ENCODE measurements at places on chromosomes 4 and X.

DNA sequence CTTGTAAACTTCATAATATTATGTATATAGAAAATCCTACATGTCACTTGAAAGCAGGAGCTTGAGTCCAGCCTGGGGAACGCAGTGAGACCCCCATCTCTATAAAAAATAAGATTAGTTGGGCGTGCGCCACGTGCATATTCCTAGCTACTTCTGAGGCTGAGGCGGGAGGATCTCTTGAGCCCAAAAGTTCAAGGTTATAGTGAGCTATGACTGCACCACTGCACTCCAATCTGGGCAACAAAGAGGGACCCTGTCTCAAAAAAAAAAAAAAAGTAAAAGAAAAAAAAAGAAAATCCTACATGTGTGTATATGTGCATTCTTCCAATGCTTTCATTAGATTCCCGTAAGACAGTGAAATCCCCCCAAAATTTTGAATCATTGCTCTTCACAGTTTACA is 1.7 kb downstream of the SEC31A start:
- no peak for DNase-seq

DNA sequence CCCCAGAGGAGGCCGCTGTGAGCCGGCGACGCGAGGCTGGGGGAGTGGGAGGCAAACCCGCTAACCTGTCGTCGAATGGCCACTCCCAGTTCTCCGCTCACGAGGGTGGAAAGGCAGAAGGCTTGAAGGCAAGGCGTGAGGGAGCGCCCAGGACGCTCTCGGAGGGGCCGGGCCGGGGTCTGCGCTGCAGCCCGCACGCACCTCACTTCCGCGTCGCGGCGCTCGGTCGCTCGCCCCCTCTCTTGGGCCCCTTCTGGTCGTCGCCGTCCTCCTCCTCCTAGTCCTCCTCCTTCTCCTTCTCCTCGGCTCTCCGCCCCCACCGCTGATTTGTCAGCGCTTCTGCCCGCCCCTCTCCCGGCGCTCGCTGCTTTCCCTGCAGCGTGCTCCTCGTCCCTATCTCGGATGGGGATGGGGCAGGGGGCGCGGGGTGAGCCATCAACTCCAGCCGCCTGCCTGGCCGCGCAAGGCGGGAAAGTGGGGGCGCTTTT is at the start of gene SNCA:
TSS of gene SNCA (minus strand) at position 265 of the 488 bp plus-strand sequence. CDS start 1,494 bp downstream, outside the sequence.
- no peak for DNase-seq

- no peak for DNase-seq
Observed at GRCh38 chrX:3346501-3347259, at the start of gene MXRA5. Gene MXRA5, minus strand, starts transcription at chrX:3346652. Its CDS starts 2,819 bp downstream, at chrX:3343833.

- no peak for DNase-seq
Observed at GRCh38 chr4:101081695-101082369, 265.5 kb downstream of the PPP3CA start.

GRCh38 chr4:182273191-182273935 is 30.2 kb downstream of the TENM3 start:
- no peak for DNase-seq

GRCh38 chr4:85747882-85748491 is 273.0 kb downstream of the ARHGAP24 start:
- DNase-seq: no peak

DNA sequence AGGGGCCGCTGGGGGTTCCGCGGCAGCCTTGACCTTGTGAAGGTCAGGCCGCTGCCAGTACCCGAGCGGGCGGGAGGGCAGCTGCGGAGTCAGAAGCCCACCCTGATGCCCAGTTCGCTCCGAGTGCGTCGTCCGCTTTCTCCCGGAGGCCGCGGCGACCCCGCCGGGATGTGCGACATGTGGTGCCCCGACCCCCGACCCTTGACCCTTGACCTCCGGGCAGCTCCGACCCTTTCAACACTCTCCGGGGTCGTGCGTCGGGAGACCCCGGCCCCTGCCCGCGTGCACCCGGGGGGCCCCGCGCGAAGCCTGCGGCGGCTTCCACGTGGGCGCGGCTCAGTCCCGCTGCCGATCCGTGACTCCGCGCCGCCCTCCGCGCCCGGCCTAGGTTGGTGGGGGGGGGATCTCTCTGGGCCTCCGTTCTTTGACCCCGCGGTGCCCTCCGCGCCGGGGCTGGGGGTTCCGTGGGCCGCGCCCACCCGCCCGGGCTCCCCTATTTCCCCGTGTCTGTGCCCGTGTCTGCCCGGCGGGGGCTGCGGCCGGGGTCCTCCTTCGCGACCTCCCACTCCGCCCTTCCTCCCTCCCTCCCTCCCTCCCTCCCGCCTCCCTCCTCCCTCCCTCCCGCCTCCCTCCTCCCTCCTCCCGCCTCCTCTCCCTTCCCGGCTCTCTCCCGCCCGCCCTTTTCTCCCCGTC is 609 bp upstream of the SLC25A6 start:
- no peak for DNase-seq

GRCh38 chr4:75644095-75644494 is 13.8 kb upstream of the CDKL2 start:
- no peak for DNase-seq

DNA sequence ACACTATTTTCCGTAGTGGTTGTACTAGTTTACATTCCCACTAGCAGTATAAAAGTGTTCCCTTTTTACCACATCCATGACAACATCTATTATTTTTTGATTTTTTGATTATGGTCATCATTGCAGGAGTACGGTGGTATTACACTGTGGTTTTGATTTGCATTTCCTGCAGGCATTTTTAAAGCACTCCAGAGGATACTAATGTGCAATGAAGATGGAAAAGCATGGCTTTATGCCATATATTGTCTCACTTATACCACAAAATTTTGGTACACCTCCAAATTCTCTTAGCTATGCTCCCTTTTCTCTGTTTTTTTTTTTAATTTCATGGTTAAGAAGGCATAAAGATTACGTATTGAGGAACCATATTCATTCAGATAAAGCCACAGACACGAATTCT is 35.1 kb upstream of the NPY2R start:
- DNase-seq: no peak

GRCh38 chrX:69133921-69134542 is 31.2 kb downstream of the PJA1 start:
- DNase-seq: no peak

DNA sequence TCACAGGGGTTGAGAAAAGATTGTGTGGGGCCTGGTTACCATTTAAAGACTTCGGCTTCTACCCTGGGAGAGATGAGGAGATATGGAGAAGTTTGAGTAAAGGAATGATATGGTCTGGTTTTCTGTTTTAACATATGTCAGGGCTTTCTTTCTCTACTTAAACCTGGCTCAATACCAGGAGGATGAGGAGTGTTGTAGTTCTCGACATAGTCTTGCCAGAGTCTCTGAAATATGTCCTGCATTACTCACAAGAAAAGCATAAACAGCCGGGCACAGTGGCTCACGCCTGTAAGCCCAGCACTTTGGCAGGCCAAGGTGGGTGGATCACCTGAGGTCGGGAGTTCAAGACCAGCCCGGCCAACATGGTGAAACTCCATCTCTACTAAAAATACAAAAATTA is 16.4 kb upstream of the ACE2 start:
- no peak for DNase-seq

DNA sequence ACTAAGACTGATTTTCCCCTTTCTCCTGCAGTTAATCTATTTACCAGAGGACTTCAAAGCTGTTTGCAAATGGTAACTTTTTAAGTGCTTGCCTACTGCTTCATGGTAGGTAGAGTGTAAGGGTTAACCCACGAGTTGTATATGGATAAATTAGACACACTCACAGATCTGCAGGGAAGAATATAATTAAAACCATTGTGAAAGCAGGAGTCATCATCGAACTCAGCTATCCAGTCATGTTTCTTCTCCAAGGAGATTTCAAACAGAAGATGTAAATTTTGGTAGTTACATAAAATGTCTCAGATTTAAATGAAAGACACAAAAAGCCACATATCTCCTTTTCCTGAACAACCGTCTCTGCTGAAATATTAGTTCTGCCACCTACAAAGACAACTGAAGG is 549 bp upstream of the XG start:
- no peak for DNase-seq

- DNase-seq: no peak
Observed at GRCh38 chrX:134625315-134625718, 33.0 kb downstream of the PLAC1 start.

- no peak for DNase-seq
Observed at GRCh38 chr4:81906905-81907304, 435.2 kb upstream of the RASGEF1B start.

GRCh38 chr4:165828928-165829327 is 44.1 kb upstream of the TLL1 start:
- no peak for DNase-seq

GRCh38 chrX:51922561-51922960 is 29.1 kb downstream of the MAGED1 start:
- DNase-seq: no peak

- no peak for DNase-seq
Observed at GRCh38 chr4:2442175-2442993, 23.6 kb downstream of the CFAP99 start.

GRCh38 chrX:12686331-12686730 is 104.9 kb upstream of the PRPS2 start:
- DNase-seq: no peak

DNA sequence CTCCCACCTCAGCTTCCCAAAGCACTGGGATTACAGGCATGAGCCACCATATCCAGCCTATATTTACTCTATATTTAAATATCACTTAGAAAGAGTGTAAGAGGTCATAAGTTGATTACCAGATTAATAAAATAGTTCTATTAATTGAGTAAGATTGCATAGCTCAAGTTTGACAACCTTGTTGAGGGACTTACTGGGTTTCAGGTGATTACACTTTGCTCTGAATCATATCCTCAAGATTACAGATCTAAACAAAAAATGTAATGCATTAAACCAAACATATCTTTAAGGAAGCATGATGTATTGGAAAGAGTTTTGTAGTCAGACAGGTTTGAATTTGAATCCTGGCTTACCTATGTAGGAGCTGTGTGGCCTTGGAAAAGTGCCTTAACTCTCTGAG is 47.9 kb upstream of the IL13RA2 start:
- no peak for DNase-seq

DNA sequence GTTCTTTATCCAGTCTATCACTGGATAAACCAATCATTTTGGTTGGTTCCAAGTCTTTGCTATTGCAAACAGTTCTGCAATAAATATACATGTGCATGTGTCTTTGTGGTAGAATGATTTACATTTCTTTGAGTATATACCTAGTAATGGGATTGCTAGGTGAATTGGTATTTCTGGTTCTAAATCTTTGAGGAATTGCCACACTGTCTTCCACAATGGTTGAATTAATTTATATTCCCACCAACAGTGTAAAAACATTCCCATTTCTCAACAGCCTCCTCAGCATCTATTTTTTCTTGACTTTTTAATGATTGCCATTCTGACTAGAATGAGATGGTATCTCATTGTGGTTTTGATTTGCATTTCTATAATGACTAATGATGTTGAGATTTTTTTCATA is 791.7 kb upstream of the AGA start:
- no peak for DNase-seq

DNA sequence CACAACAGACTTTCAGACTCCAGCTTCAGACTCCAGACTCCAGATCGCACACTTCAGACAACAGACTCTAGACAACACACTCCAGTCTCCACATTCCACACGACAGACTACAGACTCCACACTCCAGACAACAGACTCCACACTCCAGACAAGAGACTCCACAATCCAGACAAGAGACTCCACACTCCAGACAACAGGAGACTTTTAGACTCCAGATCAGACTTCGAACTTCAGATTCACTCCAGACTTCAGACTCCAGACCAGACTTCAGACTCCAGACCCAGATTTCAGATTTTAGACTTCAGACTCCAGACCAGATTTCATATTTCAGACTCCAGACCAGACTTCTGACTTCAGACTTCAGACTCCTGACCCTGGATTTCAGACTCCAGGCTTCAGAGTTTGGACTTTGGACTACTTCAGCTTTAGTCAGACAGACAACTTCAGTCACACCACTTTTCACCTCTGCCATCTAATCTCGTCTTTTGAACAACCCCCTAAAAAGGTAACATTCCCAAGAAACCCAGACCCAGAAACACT is 29.0 kb upstream of the TLR2 start:
- DNase-seq: no peak

GRCh38 chr4:76011700-76012387 is 4.5 kb upstream of the CXCL9 start:
- DNase-seq: no peak

- DNase-seq: no peak
Observed at GRCh38 chr4:99156992-99157391, 12.9 kb upstream of the ADH4 start.

DNA sequence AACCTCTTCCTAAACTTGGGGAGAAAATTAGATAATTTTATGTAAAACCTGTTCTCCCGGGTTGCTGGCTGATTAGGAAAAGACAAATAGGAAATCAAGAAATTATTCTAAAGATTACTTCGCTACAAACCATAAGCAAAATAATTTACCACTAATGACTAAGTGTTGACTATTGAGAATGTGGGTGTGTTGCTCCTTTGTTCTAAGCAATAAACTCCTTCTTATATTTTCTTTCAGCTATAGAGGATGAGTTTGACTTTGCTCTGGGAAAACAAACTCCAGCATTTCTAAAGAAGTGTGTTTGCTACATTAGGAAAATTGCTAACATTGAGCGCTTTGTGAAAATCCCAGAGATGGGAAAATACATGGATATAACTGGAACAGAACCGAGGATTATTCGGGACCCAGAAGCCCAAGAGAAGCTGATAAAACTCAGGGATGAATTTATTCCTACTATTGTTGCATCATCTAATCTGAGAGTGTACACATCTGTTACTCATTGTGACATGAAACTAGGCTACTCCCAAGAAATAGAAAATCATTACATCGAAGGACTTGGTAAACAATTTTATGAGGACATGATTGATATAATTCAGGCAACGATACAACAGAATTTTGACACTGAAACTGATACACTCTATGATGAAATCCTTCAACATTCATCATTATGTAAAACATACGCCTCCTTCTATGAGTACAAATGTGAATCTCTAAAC is 194.2 kb downstream of the NWD2 start:
- DNase-seq: no peak

- peak; percentile 42 for DNase-seq
Observed at GRCh38 chrX:153723351-153724251, 586 bp downstream of the BCAP31 start.

GRCh38 chr4:38489011-38489861 is 174.8 kb upstream of the KLF3 start:
- no peak for DNase-seq

- no peak for DNase-seq
Observed at GRCh38 chrX:81564851-81565250, 362.9 kb downstream of the SH3BGRL start.

- no peak for DNase-seq
Observed at GRCh38 chr4:164874789-164875188, 2.2 kb upstream of the APELA start.

GRCh38 chrX:133297284-133297683 is 79.1 kb upstream of the TFDP3 start:
- DNase-seq: no peak

All from CD4-positive, alpha-beta T cell (primary cell).